ENCODE measurements at places on chromosomes 7 and 10. TPM values are rescaled to one million over a fixed set of nuclear protein-coding genes. Genes with fewer than 3 reads are reported as not detected.

Gene TMEM120A
- total RNA-seq, result 36.4 TPM

DNA sequence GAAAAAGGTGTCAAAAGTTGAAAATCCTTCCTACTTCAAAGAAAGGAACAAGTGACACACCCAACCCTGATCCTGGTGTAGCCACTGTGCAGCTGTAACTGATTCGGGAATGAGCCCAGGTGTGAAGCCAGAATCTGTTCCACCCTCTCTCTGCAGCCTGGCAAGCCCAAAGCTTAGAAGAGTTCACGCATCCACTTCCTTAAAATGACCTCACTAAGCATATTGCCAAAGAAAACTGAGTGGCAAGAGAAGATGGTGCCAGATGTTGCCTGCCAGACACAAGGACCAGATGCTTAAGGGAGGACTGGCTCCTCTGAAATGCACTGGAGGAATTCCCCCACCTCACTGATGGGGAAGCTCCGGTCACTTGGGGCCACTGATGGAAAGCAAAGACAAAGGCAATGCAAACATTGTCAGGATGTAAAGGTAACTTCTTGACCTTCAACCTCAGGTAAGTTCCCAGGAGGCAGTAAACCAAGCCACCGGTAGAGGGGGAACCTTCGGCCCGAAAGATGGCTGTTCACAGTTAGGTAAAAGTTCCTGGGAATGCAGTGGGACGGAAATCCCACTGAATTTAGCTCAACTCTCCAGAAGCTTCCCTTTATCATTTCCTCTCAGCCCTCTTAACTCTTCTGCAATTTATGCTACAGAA lies 554.9 kb downstream of the KCNMA1 start:
- no peaks in the 10 kb centered on the region for H3K4me1 ChIP-seq
- H3K36me3 ChIP-seq, result no peaks in the 10 kb centered on the region
- no peak for DNase-seq
- no peak overlapping the region for H3K4me3 ChIP-seq
- H3K27ac ChIP-seq, result no peak overlapping the region
- H3K27me3 ChIP-seq, result peaks cover 8% of the 10 kb centered on the region

DNA sequence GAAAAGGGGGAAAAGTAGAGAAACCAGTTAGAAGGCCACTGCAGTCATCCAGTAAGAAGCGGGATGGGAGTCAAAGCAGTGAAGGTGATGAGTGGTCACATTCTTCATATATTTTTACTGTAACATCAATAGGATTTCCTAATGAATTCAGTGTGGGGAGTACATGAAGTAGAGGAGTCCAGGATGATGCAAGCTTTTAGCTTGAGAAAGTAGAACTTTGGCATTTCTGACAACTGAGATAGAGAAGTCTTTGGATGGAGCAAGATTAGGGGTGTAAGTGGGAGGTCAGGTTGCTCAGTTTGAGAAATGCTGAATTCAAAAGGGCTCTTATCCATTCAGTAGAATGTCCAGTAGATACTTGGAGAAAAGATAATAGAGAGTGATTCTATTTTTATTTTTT lies 264.1 kb upstream of the DGKB start:
- no peaks in the 10 kb centered on the region for H3K27me3 ChIP-seq
- DNase-seq, result no peak
- no peak overlapping the region for H3K4me3 ChIP-seq
- H3K36me3 ChIP-seq, result no peaks in the 10 kb centered on the region
- H3K4me1 ChIP-seq, result no peaks in the 10 kb centered on the region
- H3K27ac ChIP-seq, result no peak overlapping the region

DNA sequence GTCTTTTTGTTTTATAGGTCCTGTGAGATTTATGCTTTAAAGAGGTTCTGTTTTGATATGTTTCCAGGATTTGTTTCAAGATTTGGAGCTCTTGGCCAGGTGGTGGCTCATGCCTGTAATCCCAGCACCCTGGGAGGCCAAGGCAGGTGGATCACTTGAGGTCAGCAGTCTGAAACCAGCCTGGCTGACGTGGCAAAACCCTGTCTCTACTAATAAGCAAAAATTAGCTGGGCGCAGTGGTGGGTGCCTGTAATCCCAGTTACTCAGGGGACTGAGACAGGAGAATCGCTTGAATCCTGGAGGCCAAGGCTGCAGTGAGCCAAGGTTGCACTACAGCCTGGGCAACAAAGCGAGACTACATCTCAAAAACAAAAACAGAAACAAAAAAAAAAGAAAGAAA lies 8.3 kb upstream of the HYAL4 start:
- no peak overlapping the region for H3K27ac ChIP-seq
- H3K36me3 ChIP-seq, result no peaks in the 10 kb centered on the region
- H3K4me3 ChIP-seq, result no peak overlapping the region
- no peaks in the 10 kb centered on the region for H3K4me1 ChIP-seq
- no peaks in the 10 kb centered on the region for H3K27me3 ChIP-seq

DNA sequence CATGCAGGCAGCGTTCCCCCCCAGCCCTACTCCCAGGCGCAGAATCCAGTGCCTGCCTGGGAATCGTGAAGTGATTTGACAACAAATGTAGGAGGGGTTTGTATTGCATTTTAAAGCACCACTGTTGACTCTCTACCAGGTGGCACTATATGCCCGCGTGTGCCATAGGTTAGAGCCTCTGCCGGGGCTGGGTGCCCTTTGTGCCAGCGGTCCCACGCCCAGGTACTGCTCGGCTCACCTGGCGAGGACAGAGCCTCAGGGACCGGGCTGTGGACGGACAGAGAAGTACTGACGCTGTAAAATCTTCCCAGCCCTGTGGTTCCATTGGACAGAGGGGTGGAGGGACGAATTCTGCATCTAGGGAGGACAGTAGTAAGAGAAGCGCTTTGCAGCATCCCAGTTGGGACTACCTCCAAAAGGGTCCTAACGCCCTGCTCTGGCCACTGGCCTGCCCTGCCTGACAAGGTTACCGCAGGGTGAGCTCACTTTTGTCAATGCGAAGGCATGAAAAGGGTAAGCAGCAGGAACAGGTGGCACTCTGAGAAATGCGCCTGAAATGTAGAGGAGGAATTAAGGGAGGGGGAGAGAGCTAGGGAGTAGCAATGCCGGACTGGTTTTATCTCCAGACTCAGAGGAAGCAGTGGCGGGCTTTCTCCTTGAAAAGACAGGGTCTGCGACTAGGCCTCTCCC lies 788 bp upstream of the CACNA2D1 start:
- H3K27ac ChIP-seq, result no peak overlapping the region
- H3K36me3 ChIP-seq, result no peaks in the 10 kb centered on the region
- H3K4me1 ChIP-seq, result no peaks in the 10 kb centered on the region
- H3K4me3 ChIP-seq, result no peak overlapping the region
- DNase-seq, result no peak

DNA sequence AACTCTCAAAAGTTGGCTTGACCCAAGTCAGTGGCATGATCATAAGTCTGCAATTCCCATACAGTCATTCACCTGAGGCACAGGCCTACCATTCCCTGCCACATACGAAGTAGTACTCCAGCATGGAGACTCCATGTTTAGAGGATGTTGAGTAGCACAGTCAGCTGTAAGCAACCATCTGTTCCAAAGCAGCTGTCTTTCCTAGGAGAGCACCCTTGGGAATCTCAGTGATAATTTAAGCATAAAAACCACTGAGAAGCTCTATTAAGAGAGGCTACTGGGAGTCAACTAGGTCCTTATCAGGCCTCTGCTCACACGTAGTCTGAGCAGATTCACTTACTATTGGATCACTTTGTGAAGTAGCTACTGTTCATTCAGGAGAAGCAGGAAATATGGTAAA lies 61.6 kb upstream of the UNC5B start:
- no peaks in the 10 kb centered on the region for H3K4me1 ChIP-seq
- H3K4me3 ChIP-seq, result no peak overlapping the region
- no peak overlapping the region for H3K27ac ChIP-seq
- DNase-seq, result no peak

GRCh38 chr7:122748195-122748594 lies 45.5 kb upstream of the RNF148 start:
- H3K4me3 ChIP-seq, result no peak overlapping the region
- H3K27ac ChIP-seq, result no peak overlapping the region
- no peak for DNase-seq
- H3K27me3 ChIP-seq, result no peaks in the 10 kb centered on the region
- H3K36me3 ChIP-seq, result no peaks in the 10 kb centered on the region

DNA sequence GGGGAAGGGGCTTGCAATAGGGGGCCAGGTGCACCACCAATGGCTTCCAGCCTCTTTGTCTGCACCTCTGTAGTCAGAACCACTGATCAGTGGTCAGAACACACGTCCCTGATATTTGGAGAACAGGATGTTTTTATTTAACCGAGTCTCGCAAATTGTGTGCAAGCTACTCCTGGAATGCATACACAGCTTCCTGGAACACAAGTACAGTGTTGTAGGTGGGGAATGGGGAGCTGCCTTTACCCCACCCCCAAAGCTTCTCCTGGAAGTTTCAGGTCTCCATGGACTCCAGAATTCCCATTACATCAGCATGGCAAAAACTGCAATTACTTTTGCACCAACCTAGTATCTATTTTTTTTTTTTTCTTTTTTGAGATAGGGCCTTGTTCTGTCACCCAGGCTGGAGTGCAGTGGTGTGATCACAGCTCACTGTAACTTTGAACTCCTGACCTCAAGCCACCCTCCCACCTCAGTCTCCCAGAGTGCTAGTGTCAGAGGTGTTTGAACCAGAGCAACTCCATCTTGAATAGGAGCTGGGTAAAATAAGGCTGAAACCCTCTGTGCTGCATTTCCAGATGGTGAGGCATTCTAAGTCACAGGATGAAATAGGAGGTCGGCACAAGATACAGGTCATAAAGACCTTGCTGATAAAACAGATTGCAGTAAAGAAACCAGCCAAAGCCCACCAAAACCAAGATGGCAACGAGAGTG lies 374.0 kb downstream of the CALN1 start:
- no peak overlapping the region for H3K27ac ChIP-seq
- no peaks in the 10 kb centered on the region for H3K36me3 ChIP-seq
- H3K4me3 ChIP-seq, result no peak overlapping the region
- H3K4me1 ChIP-seq, result no peaks in the 10 kb centered on the region

GRCh38 chr7:23472556-23472955 lies 2.3 kb upstream of the IGF2BP3 start:
- H3K27me3 ChIP-seq, result no peaks in the 10 kb centered on the region
- H3K27ac ChIP-seq, result peak overlapping the region; percentile 93
- DNase-seq, result no peak
- H3K4me1 ChIP-seq, result no peaks in the 10 kb centered on the region
- H3K36me3 ChIP-seq, result 0 out of 3 replicates have a peak, but pooled peaks cover 2% of the 10 kb centered on the region

DNA sequence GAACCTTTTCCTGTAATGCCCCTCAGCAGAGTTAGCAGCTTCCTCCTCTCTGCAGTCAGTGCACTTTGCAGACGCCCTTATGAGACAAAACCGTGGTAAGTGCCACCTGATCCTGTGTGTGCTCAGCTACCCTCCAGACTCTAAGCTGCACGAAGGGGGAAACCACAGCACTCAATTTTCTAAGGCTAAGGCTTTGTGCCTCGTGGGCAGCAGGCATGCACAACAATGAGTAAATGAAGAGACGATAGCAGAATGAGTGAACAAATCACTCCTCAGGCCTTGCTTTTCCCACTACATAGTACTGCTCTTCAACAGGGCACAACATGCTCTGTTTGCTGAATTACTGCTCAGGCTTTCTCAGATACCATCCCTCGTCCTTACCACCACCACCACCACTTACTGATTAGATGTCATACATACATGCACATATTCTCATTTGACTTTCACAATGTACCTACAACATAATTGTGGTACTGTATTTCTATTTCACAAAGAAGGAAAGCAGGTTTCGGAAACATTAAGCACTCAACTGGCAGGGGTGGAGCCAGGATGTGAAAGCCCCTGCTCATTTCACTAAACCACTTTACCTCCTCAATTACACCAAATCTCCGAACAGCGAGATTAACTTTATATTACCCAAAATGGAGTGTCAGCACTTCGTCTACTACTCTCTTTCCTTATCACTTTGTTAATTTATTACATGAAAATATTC lies 85.4 kb downstream of the ICA1 start:
- peak overlapping the region; percentile 24 for H3K27ac ChIP-seq
- H3K27me3 ChIP-seq, result no peaks in the 10 kb centered on the region
- H3K4me3 ChIP-seq, result no peak overlapping the region
- DNase-seq, result no peak
- H3K36me3 ChIP-seq, result no peaks in the 10 kb centered on the region

DNA sequence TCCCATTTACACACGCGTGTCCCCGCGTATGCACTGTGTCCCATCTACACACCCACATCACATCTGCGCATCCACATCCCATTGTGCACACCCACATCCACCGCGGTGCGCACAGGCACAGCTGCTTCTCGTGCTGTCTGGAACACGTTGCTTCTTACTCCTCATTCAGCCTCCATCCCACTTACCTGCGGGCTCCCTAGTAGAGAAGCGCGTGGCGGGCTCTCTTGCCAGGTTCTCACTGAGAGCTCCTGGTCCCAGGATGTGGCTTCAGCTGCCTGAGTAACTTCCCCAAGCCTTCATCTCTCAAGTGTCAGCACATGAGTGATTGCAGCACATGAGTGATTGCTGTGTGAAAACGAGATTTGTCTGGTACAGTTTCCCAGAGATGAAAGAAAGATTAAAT lies 117.8 kb downstream of the TRRAP start:
- no peak overlapping the region for H3K27ac ChIP-seq
- H3K27me3 ChIP-seq, result no peaks in the 10 kb centered on the region
- DNase-seq, result no peak

DNA sequence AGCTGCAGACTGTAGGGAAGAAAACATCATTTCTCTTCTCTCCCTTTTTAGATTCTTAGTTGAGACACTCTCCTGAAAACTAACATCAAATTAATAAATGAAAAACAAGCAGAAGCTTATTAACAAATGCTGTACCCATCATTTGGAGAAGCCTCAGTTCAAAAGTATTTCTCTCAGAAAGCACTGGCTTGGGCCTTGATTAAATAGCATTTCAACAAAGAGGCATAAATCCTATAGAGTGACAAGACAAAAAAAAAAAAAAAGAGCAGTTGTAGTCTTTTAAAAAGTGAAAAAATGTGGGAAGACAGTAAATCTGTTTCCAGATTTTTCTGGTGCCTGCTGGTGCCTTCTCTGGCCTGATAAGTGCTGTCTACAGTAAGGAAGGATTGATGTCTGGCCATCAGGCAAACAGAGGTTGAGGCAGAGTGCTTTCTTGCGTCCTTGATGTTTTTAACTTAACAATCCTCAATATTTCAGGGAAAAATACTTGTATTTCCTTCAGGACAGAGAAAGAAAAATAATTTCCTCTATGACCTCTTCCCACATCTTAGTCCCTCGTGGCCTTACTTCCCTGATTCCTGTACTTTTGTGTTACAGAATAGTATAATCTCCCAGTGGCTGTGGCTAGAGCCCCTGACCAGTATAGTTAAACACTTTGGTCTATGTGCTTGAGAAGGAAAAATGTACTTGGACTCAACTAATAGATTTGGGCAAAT lies 300.5 kb downstream of the HGF start:
- H3K4me3 ChIP-seq, result no peak overlapping the region
- no peaks in the 10 kb centered on the region for H3K4me1 ChIP-seq
- no peak for DNase-seq
- no peaks in the 10 kb centered on the region for H3K36me3 ChIP-seq

DNA sequence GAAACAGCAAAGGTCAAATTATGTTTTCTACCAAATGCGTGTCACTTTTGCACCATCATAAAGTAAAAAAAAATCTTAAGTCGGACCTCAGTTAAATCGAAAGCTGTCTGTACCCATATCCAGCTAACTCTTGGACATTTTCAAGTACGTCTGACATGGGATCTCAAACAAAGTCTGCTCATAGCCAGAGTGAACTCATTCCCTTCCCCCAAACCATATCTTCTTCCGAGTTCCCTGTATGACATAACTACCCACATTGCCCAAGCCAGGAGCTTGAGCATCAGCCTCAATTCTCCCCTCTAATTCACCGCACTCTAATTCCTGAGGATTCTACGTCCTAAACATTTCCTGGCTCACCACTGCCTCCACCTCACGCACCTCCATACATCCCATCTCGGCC lies 44.8 kb upstream of the TARP start:
- H3K27me3 ChIP-seq, result no peaks in the 10 kb centered on the region
- H3K4me3 ChIP-seq, result no peak overlapping the region
- H3K36me3 ChIP-seq, result no peaks in the 10 kb centered on the region
- DNase-seq, result no peak

- H3K4me1 ChIP-seq, result no peaks in the 10 kb centered on the region
- no peaks in the 10 kb centered on the region for H3K27me3 ChIP-seq
Measured at GRCh38 chr10:78349165-78349516, 315.5 kb downstream of the RPS24 start.

All from K562 (cell line).